Urinary bladder (tissue), 4 donors: ENCODE measurements at places on chromosomes 1 and 21. TPM values are rescaled to one million over a fixed set of nuclear protein-coding genes. Genes with fewer than 3 reads are reported as not detected.
A peak's percentile ranks its signal among the peaks of the same experiment; 100 is the strongest.

DNA sequence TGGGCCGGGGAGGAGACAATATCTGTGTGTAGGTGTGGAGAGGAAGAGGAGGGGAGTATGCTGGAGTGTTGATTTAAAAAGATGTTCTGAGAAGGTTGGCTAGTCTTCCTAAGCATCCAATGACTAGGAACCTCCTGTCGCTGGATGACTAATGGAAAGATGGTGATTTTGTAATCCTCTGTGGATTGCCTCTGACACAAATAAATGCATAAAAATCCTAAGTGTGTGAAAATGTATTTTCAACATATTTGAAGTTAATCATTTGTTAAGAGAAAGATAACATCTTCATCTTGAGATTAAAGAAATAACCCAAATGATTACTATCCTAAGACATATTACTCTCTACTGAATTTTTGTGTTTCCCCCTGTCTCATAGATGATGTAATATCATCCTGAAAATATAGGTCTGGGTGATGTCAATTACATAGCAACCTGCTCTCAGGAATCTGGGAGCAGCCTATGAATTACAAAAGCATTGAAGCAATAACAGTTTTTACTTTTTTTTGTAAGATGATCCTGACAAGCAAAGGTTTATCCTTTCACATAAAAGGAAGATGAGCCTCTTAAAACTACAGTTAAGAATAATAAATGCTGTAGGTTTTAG is 220.5 kb upstream of the MAP1LC3C start:
- DNase-seq, result no peak

Gene AMY2A
- total RNA-seq, result not detected

- DNase-seq, result no peak
Observed at GRCh38 chr1:78009836-78010235, 5.1 kb downstream of the DNAJB4 start.

Gene SH2D1B
- 0.37 TPM for total RNA-seq

Gene TIE1
- 38.5 TPM for total RNA-seq

- no peak for DNase-seq
Observed at GRCh38 chr1:64458915-64459314, 11.0 kb upstream of the CACHD1 start.

Gene LRP8
- 3.8 TPM for total RNA-seq

- peak; percentile 14 for DNase-seq
Observed at GRCh38 chr1:63674865-63675419, 81.7 kb downstream of the PGM1 start.

Gene PIK3CD
- 3.8 TPM for total RNA-seq

GRCh38 chr1:204361781-204362180 is 2.1 kb upstream of the PLEKHA6 start:
- no peak for DNase-seq

DNA sequence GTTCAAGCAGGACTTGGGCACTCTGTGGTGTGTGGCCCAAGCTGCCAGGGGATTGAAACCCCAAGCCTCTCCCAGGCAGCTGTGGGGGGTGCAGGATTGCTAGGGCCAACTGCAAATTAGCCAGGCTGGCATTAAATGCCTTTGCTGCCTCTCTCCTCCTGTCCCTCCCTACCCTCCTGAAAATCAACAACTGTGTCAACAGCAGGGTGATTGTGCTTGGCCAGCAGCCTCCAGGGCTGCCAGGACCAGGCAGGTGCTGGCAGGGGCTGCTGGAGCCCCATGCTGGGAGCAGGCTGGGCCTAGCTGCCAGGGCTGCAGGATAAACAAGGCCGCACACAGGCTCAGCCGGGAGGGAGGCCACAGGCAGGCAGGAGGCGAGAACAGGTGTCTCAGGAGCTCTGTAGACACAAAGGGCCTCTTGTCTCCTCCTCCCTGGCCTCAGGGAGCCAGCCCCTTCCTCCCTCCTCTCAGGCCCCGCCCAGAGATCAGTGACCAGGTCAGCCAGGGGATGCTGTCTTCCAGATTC is 11.4 kb downstream of the SOX13 start:
- DNase-seq, result no peak

DNA sequence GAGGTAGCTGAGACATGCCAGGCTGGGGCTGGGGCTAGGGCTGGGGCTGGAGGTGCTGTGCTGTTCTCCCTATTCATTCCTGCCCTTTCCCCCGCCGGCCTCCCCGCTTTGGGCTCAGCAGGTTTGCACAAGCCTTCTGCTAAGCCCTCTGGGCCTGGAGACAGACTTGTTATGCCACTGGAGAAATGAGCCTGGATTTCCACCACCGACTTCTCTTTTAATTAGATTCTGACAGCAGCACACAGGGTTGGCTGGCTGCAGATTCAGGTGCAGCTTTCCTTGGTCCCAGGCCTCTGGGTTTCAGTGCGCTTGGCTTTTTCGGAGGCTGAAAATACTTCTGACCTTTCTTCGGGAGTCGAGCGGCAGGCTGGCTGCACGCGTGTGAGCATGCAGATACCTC is 71.5 kb upstream of the ACTL8 start:
- DNase-seq, result peak; percentile 21

Gene ATF3
- 20.2 TPM for total RNA-seq

Gene IL20
- total RNA-seq, result not detected

Gene CD1E
- 0.69 TPM for total RNA-seq

DNA sequence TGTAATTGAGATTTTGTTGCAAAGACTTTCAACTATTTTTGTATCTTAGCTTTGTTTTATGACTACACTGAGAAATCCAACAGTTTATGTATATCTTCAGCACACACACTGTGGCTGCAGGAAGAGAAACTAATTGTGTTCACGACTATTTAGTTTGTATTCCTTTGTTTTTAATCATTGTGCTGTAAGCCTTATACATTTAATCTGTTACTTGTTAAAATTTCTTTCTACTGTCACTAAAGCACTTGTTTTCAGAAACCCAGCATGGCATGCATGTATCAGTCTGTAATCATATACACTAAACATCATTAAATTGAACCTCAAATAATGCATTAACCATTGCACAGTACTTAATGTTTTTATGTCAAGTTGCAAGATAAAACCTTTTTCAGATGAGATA is 656 bp downstream of the ANGPTL1 start:
- DNase-seq, result no peak

Gene CLCA4
- total RNA-seq, result 38.1 TPM

Gene MYBPH
- total RNA-seq, result 8.9 TPM

Gene ZMYND12
- 3.2 TPM for total RNA-seq

DNA sequence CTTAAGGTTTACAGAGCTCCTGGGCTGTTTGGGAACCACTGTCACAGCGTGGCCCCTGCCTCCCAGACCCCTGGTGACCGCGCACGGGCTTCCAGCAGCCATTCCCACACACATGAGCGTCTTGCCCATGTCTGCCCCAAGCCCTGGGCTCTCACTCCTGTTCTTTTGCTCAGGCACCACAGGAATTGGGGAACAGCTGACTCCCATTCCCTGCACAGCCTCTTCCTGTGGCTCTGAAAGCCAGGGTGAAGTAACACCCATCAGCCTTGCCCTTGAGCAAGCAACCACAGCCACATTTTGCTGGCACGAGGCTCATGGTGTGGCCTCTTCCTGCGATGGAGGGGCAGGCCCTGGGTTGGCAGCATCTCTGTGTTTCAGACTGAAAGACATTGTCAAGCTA is 14.3 kb upstream of the GPR157 start:
- no peak for DNase-seq

Gene LCE1F
- not detected for total RNA-seq

- DNase-seq, result no peak
Observed at GRCh38 chr1:203225071-203225470, 4.4 kb downstream of the CHIT1 start.

- no peak for DNase-seq
Observed at GRCh38 chr1:114585231-114585630, 3.8 kb upstream of the BCAS2 start.

GRCh38 chr21:27545754-27546349 is 579.0 kb upstream of the ADAMTS5 start:
- no peak for DNase-seq

DNA sequence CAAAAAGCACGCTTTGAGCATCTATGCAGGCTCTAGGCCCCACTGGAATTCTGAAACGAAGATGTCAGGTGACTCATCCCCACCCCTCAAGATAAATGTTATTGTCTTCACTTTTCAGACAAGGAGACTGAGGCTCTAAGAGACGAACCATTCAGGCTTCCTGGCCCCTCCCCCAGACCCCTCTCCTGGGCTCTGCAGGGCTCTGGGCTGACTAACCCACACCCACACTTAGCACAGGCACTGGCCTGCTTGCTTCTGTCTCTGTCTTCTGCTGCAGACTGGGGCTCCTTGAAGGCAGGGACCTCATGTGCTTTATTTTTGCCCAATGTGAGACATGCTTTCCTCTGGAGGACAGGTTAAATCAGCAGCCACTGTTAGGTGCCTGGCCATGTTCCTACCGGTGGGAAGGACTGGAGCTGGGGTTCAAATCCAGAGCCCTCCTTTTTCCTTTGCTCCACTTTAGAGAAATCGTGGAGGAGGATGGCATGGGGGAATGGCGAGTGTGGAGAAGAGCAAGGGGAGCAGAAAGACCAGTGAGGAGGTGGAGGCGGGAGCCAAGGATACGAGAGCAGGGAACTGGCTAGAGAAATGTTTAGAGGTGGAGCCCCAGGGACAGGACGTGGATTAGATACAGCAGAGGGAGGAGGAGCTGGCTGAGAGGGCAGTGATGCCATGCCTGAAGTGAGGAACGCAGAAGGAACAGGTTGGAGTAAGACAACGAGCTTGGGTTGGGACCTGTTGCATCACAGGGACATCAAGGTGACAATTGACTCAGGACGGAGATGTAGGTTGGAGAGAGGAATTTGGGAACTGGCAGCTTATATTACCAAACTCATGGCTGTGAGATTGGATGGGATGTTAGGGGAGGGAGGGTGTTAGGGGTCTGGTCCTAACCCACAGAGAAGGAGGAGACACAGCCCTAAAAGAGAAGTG is 1.7 kb downstream of the TMEM125 start:
- DNase-seq, result no peak

GRCh38 chr1:7404046-7404742 is 366.9 kb upstream of the VAMP3 start:
- no peak for DNase-seq

Gene OR2G6
- total RNA-seq, result not detected

DNA sequence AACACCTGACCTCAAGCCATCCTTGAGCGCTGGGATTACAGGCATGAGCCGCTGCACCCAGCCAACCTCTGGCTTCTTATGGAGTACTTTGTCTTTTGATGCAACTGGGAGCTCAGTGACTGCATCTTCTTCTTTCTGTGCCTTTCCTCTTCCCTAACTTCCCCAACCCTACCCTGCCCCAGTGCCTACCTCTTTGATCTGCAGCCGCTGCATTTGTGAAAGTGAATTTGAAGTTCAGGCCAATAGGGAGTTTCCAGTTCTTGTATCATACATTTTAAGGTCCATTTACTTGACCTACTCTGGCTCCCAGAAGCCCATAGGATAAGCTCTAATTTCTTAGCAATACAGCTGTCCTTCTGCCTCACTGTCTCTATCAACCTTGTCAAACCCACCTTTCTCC is 52.2 kb downstream of the KCNC4 start:
- DNase-seq, result no peak

DNA sequence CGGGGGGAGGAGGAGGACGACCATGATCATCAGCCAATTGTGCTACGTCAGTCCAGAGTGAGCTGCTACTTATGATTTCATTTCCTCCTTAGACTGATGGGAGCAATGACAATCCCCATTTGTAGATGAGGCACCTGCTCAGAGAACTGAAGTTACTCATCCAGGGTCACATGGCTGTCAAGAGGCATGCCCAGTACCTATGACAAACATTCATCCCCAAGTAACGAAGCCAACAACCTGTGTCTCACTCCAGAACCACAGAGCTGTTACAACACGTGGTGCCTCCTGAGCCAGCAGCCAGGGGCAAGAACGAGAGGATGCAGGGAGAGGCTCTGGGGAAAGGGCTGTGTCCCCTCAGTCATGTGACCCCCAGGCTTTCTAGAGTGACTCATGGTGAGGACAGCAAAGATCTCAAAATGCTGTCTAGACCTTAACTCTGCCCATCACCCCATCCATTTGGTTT is 93.6 kb downstream of the SIM2 start:
- no peak for DNase-seq

GRCh38 chr21:32578107-32578691 is 7.1 kb downstream of the TCP10L start:
- no peak for DNase-seq

DNA sequence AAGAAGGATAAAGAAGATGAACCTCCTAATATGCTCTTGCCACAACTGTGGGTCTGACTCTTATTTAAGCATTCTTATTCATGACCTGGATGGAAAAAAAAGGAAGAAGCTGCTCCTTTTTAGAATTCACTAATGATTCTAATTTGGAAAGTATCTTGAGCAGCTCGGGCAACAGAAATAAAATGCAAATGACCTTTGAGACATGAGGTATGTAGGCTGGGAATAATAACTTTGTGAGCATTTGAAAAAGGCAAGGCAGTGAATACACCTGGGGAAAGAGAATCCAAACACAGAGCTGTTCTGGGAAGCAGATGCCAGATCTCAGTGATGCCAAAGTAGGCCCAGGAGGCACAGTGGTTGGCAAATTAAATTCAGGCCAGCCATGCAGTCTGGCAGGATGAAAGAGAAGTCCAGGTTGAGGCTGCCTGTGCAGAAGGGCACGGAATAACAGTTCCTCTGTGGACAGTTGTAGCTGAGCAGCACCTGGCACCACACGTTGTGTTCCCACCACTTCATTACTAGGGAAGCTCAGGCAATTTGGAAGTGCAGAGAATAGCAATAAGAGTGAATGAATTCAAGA is 320.8 kb upstream of the ST6GALNAC5 start:
- DNase-seq, result no peak

- no peak for DNase-seq
Observed at GRCh38 chr21:45224189-45224938, 63.3 kb downstream of the POFUT2 start.

- DNase-seq, result peak; percentile 54
Observed at GRCh38 chr1:236009857-236010256, 55.0 kb downstream of the NID1 start.

DNA sequence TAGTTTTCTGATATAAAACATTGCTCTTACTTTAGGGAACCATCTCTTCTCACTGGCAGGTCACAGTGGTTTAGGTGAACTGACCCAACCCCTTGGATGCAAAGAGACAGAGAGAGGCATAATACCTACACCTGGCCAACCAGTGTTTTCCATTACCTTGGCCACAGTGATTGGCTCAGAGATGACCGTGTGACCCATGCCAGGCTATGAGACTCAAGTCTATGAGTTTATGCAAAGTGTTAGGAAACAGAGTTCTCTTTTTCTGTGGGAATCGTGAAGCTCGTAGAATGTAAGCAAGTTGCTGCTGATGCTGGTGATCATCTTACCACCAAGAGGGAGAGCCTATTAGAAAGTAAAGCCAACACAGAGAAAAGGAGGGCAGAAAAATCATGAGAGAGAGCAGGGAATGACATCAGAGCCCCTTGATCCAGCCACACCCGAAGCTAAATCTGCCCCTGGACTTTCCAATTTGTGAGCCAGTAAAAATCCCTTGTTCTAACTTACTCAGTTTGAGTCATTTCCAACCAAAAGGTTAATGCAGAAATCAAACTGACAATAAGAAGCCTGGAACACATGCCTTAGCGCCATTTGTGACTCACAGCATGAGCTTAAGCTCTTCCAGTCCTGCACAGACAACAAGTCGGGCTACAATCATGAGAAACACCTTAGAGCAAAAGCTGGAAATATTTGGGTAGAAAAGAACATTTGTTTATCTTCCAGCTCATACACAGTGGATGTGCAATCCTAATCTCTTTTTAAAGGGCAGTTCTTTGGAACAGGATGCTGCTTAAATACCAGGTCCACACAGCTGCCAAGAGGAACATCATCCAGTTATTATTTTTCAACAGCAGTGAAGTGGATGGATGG is 81.3 kb upstream of the KAZN start:
- DNase-seq, result no peak

GRCh38 chr1:234208791-234209190 is 164.5 kb upstream of the COA6 start:
- no peak for DNase-seq

- DNase-seq, result no peak
Observed at GRCh38 chr1:152870831-152871730, 7.0 kb upstream of the SMCP start.
